ENCODE measurements at places on chromosomes 1 and 21.

- no peak for DNase-seq
Observed at GRCh38 chr1:110489406-110489805, 29.6 kb downstream of the KCNA10 start.

DNA sequence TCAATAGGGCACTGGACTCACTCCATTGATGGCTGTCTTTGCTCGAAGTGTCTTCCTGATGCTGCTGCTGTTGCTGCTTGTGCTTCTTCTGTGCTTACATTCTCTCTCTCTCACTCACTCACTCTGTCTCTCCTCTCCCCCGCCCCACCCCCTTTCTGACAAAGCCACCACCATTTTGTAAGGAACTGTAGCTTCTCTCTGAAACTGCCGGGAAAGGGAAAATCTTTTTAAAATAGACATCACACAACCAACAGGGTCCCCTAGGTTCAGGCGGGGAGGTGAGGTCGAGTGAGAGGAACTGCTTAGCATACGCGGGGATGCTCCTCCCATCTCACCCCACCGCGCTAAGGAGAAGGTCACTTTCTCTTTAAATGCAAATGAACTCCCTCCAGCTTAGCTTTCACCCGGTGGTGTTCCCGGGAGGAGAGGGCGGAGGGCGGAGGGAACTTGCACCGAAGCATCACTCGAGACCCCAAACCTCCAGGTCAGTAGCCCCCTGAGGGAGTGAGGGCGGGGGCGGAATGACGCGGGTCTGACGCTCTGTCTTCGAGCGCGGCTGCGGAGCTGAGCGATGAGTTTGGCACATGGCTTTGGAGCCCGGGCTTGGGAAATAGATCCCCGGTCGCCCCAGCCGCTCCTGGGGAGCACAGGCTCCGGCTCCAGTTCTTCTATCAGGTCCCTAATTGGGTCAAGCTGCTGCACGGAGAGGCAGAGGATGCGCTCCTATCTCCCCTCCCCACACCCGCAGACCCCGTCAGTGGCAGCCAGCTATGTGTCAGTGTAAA is at the start of gene CCDC28B:
Gene CCDC28B (plus strand): TSS at position 370 of the 785 bp plus-strand sequence. CDS start 1,341 bp downstream, outside the sequence.
- peak; percentile 60 for DNase-seq

- no peak for DNase-seq
Observed at GRCh38 chr1:99110140-99111041, 105.7 kb upstream of the PLPPR5 start.

- no peak for DNase-seq
Observed at GRCh38 chr1:46218443-46218842, 15.3 kb downstream of the LURAP1 start.

DNA sequence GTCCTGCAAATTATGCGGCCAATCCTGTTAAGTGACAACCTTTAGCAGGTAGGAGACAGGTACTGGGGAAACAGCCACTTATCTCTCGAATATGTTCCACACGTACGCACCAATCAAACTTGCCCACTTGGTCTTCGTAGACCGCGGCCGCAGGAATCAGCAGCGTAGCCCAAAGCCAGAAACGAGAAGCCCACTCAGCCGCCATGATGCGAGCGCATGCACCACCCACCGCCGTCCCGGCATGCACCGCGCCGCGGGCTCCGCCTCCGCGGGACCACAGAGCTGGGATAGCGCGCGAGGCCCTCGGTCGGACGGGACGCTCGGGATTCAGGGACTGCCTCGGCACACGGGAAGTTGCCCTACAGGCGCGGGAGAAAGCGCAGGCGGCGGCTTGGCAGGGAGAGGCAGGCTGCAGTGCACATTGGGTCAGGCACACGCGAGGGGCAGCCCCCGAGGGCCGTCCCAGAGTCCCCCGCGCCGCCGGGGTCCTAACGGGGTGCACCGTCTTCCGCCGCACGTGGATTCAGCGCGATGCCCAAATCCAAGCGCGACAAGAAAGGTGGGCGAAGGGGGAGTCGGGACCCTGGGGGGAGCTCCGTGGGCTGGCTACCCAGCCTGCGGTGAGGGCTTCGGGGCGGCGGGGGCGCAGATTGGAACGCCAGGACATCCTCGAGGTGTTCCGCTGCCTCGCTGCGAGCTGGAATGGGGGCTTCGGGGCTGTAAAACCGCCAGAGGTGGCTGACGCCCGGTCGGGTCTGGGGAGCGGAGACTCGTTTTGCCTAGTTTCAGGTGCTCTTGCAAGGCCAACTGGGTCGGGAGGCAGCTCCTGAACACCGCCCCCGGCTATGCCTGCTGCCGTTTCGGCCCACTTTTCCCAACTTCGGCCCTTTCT is at the start of the genes EMC1 and MRTO4:
Gene EMC1 (minus strand): TSS at position 220 of the 892 bp plus-strand sequence. CDS start 15 bp downstream, at position 205.
Gene MRTO4 (plus strand): TSS at position 501 of the 892 bp plus-strand sequence. CDS start 31 bp downstream, at position 532.
- DNase-seq, result peak; percentile 93

GRCh38 chr1:145889722-145890121 is 4.1 kb upstream of the ANKRD35 start:
- no peak for DNase-seq

DNA sequence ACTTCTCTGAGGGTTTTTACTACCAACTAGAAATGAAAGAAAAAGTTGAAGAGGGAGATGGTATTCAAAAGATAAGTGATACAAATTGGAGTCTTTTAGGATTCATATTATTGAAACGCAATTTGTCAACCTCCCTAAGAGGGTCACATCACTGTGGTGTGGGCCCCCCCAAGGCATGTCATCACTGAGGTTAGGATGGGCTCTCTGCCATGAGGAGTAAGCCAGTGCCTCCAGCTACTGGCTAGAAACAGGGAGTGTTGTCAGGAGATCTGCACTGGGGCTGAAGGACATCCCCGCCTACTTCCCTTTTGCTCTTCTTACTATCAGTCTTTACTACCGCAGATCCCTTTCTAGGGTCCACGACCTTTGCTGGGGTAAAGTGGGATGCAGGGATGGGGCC is 25.9 kb downstream of the ITSN1 start:
- no peak for DNase-seq

- DNase-seq, result peak; percentile 66
Observed at GRCh38 chr1:226736908-226737818, 1.9 kb downstream of the ITPKB start.

DNA sequence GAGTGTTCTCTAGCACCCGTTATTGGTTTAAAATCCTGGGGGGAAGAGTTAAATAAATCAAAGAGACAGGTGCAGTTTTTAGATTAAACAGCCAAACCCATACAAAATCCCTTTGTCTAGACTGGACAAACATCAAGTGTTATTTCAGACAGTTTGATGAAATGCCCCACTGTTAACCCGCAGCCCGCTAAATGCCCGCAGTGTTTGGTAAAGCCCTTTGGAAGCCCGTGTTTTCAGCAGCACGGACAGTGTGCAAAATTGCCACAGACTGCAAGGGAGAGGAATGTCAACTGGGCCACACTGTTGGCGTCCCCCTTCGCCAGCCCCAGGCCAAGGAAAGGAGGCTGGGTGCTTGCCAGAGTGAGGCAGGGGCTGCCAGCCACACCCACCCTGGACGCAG is 26.6 kb downstream of the AJAP1 start:
- no peak for DNase-seq

- DNase-seq, result no peak
Observed at GRCh38 chr1:212271823-212272485, 13.3 kb upstream of the PPP2R5A start.

GRCh38 chr1:225544924-225545323 is 108.0 kb downstream of the ENAH start:
- DNase-seq, result no peak

- DNase-seq, result no peak
Observed at GRCh38 chr1:93668121-93668520, 13.5 kb downstream of the BCAR3 start.

- no peak for DNase-seq
Observed at GRCh38 chr1:178580096-178580495, 67.2 kb downstream of the TEX35 start.

DNA sequence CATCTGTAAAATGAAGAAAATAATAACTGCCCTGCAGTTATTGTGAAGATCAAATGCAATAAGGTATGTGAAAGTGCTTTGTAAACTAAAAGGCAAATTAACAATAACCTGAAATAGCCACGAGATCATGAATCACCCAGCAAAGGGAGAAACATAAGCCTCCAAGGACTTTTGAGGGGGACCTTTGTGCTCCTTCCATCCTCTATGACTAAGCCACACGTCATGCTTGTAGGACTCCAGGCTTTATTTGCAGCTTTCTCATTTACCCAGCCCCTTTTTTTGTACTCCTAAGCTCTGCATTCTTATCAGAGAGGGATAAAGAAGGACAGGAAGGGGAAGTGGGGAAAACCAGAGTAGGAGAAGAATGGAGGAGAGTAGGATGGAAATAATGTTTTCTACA is 115.1 kb downstream of the PROX1 start:
- no peak for DNase-seq

DNA sequence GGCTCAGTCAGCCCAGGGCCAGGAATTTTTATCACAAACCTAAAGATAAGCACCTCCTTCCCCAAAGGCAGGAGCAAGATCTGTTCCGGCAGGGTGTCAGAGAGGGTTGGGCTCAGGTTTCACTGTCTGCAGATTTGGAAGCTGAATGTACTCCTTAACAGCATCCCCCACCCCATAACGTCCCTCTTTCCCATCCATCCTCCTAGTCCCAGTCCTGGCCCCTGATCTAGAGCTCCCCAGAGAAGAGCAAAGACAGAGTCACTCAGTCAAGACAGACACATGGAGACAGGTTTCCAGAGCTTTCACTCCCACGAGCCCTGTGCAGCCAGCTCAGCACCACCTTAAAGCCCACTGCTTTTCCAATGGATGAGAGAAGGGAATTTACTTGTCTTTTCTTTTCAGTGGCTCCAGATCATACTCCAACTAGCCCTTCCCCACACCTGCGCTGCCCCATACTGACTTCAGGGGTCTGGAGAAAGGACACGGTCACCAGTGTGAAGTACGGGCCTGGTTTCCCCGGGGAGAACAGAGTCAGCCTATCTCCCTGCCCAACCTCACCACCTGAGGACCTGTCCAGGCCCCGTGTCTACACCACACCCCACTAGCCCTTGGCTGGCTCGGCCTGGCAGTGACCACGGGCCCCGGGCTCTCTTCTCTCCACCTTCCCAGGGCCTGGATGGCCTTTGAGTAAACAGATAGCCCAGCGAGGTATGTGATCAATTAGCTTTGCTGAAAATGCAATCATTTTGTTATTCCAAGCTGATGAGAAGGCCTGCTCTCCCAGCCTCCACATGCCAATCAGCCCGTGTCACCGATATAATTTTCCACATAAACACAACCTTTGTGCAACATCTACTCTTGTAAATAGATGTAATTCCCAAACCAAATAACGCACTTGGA is 249.1 kb downstream of the FOXD2 start:
- DNase-seq, result no peak

- no peak for DNase-seq
Observed at GRCh38 chr1:208527156-208527555, 283.0 kb upstream of the PLXNA2 start.

GRCh38 chr1:66671455-66671854 is 80.8 kb upstream of the DYNLT5 start:
- no peak for DNase-seq

GRCh38 chr1:243974451-243975292 is 76.4 kb upstream of the ZBTB18 start:
- no peak for DNase-seq

DNA sequence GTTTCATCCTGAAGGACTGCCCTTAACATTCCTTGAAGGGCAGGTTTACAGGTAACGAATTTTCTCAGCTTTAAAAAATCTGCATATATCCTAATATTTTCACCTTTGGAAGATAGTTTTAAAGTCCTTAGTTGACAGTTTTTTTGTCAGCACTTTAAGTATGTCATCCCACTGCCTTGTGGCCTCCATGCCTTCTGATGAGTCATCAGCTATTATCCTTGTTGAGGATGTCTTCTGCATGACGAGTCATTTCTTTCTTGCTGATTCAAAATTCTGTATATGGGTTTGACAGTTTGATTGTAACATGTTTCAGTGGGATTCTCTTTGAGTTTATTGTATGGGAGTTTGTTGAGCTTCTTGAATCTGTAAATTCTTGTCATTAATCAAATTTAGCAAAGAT is 500.6 kb downstream of the DISC1 start:
- no peak for DNase-seq

GRCh38 chr1:169240449-169241232 is 127.0 kb downstream of the NME7 start:
- DNase-seq, result no peak

DNA sequence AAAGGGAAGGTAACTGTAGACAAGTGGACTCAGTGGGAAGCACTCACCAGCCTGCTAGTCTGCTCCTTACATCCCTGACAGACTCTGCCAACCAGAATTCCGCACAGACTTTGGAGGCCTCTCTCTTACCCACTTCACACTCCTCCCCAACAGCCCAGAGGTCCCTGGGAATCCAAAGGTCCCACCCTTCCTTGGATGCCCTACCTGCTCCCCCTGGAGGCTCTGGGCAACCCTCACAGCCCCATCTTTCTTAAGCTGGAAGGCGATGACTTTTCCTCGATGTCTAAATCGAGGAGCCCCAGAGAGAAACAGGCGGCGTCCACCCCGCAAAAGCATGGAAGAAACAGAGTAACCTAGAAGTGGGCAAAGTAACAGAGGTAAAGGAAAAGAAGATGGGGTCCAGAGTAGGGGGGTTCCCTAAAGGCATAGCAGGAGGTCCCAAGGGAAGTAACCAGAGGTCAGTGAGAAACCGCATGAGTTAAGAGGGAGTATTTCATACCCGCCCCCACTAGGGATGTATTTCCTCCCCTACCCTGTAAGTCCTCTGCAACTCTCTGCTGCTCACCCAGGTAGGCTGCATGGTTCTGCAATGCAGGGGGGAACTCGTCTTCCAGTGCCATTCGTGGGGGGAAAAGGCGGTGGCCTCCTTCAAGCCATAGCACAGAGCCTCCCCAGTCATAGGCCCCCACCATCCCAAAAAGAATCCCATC is 8.4 kb downstream of the ITGA10 start:
- DNase-seq, result no peak

GRCh38 chr1:94209982-94210381 is 27.4 kb downstream of the ARHGAP29 start:
- DNase-seq, result no peak

DNA sequence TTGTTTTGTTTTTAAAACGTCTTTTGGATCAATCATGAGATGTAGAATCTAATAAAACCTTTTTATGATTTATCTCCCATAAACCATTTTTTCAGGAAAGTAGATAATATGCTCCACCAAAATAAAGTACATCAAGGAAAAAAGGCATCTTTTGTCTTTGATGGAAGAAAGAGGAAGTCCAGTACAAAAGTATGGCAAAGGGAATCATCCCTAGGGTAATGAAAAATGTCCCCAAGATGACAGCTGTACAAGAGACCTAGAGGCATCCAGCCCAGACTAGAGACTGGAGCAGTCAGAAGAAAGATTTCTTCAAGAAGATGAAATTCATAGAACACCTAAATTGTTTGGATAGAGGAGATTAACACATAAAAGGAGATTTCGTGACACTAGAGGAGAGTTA is 32.3 kb upstream of the GFI1 start:
- DNase-seq, result no peak

DNA sequence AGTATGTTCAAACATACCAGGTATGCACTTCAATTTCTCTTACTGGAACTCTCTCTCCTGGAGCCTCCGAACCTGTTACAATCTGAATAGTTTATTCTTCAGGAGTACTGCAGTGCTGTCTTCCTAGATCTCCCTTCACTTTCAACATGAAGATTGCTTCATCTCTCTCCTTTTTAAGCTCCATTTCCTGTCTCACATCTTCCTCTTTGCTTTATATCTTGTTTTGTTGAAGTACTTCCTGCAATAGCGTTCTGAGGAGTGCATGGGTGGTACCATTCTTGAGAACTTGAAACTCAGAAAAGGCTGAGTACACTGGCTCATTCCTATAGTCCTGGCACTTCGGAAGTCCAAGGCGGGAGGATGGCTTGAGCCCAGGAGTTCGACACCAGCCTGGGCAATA is 15.7 kb upstream of the C1orf146 start:
- DNase-seq, result peak; percentile 34

All from naive thymus-derived CD4-positive, alpha-beta T cell (primary cell).